Esophagus squamous epithelium (tissue), 5 donors: ENCODE measurements at places on chromosomes 12 and 14. TPM values are rescaled to one million over a fixed set of nuclear protein-coding genes. Genes with fewer than 3 reads are reported as not detected.

Gene FAM186B
- total RNA-seq = 1.1 TPM

Gene KRT5
- total RNA-seq = 12,107 TPM

Gene SRRM4
- total RNA-seq = not detected

Gene SYCP3
- 0.53 TPM for total RNA-seq

Gene ACVRL1
- total RNA-seq = 11.7 TPM

Gene PTGDR
- total RNA-seq = 0.57 TPM

Gene ALKBH2
- 20.6 TPM for total RNA-seq

Gene TMEM63C
- total RNA-seq = 9.7 TPM

Gene STAC3
- total RNA-seq = 0.95 TPM

Gene FGF6
- total RNA-seq = not detected

Gene RAP1B
- 66.9 TPM for total RNA-seq

Gene C12orf56
- total RNA-seq = 6.8 TPM

Gene GPR137C
- 0.21 TPM for total RNA-seq

Gene DBX2
- not detected for total RNA-seq

Gene MBD6
- total RNA-seq = 16.6 TPM

Gene RIMBP2
- total RNA-seq = 0.70 TPM

Gene DHRS7
- total RNA-seq = 47.7 TPM

Gene PCED1B
- not detected for total RNA-seq

Gene LLPH
- total RNA-seq = 4.8 TPM

Gene TMPRSS12
- not detected for total RNA-seq

Gene GOLGA3
- total RNA-seq = 37.0 TPM

Gene FAM90A1
- 0.18 TPM for total RNA-seq

Gene RDH12
- total RNA-seq = 26.9 TPM

Gene PZP
- not detected for total RNA-seq

Gene CLEC4D
- not detected for total RNA-seq

Gene ANKRD33
- total RNA-seq = not detected

Gene NRXN3
- total RNA-seq = 0.30 TPM

Gene FOXA1
- total RNA-seq = 34.4 TPM

Gene LGMN
- total RNA-seq = 54.3 TPM

Gene ADSS1
- total RNA-seq = 11.4 TPM

Gene MTHFD1
- total RNA-seq = 63.0 TPM
